ENCODE measurements at places on chromosomes 4 and X.

DNA sequence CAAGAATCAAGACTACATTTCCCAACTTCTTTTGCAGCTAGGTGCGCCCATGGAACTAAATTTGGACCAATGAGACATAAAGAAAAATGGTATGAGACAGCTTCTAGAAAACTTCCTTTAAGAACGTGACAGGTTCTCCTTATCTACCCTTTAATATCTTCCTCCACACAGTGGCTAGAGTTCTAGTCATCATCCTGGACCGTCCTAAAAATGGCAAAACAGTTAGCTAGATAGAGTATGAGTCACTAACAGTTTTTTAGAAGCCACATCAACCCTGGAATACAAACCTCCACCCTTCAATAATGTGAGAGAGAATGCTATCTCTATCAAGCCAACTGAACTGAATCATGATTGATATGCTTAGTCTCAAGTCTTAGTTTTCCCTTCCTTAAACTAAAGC lies 267.9 kb upstream of the SLC7A11 start:
- H3K27me3 ChIP-seq = no peaks in the 10 kb centered on the region
- H3K4me1 ChIP-seq = no peaks in the 10 kb centered on the region
- H3K36me3 ChIP-seq = no peaks in the 10 kb centered on the region
- no peak for DNase-seq
- no peak overlapping the region for H3K4me3 ChIP-seq

DNA sequence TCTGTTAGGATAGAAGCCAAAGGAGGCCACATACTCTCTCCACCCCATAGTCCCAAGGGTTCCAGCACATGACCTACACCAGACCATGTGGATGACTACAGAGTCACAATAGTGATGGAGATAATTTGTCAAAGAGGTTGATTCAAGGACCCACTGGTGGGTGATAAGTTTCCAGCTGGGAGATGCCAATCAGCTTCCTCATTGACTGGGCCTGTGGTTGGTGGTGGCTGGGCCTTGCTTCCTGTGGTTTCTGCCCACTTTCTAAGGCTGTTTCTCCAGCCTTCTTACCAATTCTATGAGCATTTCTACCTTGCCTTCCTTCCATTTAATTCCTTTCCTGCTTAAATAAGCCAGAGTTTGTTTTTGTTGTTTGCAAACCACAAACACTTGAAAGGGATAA lies 95.5 kb upstream of the CPEB2 start:
- no peak for DNase-seq
- no peak overlapping the region for H3K4me3 ChIP-seq
- H3K27ac ChIP-seq = no peak overlapping the region
- H3K4me1 ChIP-seq = no peaks in the 10 kb centered on the region
- H3K36me3 ChIP-seq = no peaks in the 10 kb centered on the region
- peaks cover 11% of the 10 kb centered on the region for H3K27me3 ChIP-seq

- peaks cover 9% of the 10 kb centered on the region for H3K4me1 ChIP-seq
- peak overlapping the region; percentile 99 for H3K27ac ChIP-seq
- no peaks in the 10 kb centered on the region for H3K36me3 ChIP-seq
- no peak for DNase-seq
- H3K27me3 ChIP-seq = peaks cover 4% of the 10 kb centered on the region
- H3K4me3 ChIP-seq = peak overlapping the region; percentile 94
Observed at GRCh38 chrX:68498044-68498507, 775 bp upstream of the YIPF6 start.

- peaks cover 59% of the 10 kb centered on the region for H3K4me1 ChIP-seq
- H3K27me3 ChIP-seq = no peaks in the 10 kb centered on the region
- DNase-seq = no peak
- H3K4me3 ChIP-seq = no peak overlapping the region
Observed at GRCh38 chr4:38062776-38063097, 102.5 kb downstream of the PTTG2 start.

- no peaks in the 10 kb centered on the region for H3K27me3 ChIP-seq
- no peak for DNase-seq
- no peak overlapping the region for H3K4me3 ChIP-seq
- H3K36me3 ChIP-seq = no peaks in the 10 kb centered on the region
- H3K27ac ChIP-seq = no peak overlapping the region
Observed at GRCh38 chr4:72312032-72312650, 256.9 kb downstream of the ADAMTS3 start.

GRCh38 chrX:38882894-38883626 lies 81.8 kb downstream of the MID1IP1 start:
- peaks cover 4% of the 10 kb centered on the region for H3K27me3 ChIP-seq
- no peaks in the 10 kb centered on the region for H3K36me3 ChIP-seq
- no peaks in the 10 kb centered on the region for H3K4me1 ChIP-seq
- DNase-seq = no peak
- no peak overlapping the region for H3K4me3 ChIP-seq
- H3K27ac ChIP-seq = no peak overlapping the region

DNA sequence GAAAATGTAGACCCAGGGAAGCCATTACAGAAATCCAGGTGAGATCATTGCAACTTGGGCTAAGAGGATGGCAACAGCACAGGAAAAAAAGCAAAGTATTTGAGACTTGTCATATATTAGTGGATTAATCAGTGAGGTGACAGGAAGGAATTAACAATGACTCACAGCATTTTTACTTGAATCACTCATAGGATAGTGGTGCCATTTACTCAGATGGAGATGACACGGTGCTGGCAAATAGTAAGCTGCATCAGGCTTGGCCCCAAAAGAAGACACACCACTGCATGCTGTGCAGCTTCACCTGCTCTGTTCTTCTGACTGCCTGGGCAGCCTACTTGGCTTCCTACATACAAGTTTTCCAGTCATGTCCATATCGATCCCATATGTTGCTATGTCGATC lies 144.8 kb downstream of the FRYL start:
- no peak overlapping the region for H3K4me3 ChIP-seq
- no peak overlapping the region for H3K27ac ChIP-seq
- no peaks in the 10 kb centered on the region for H3K4me1 ChIP-seq
- H3K27me3 ChIP-seq = no peaks in the 10 kb centered on the region

DNA sequence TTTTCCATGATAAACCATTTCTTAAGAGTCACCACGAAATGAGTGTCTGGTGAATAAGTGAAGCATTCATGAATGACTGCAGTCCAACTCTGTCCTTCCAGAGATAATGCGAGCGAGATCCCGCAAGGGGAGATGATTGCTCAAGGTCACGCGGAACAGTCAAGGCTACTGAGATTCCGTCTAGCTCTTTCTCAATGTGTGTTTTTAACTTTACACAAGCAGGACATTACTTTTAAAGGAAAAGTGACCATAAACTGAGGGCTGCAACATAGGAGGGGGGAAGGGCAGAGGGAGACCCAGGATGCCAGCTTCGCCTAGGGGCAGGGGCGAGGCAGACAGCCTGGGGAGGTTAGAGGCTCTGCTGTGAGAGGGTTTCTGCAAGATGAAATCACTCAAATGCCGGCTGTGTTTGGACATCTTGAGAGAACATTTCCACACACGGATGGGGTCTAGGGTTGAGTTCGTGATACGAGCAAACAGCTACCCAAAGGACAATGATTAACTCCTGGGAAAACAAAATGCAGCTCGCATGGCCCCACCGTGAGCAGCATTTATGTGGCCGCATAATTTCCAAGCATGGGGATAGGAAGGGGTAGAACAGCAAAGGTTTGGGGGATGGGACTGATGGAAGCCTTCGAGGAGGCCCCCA lies 23.8 kb upstream of the CCNQ start:
- no peaks in the 10 kb centered on the region for H3K36me3 ChIP-seq
- H3K27me3 ChIP-seq = peaks cover 34% of the 10 kb centered on the region
- peaks cover 20% of the 10 kb centered on the region for H3K4me1 ChIP-seq
- no peak overlapping the region for H3K27ac ChIP-seq
- no peak overlapping the region for H3K4me3 ChIP-seq

DNA sequence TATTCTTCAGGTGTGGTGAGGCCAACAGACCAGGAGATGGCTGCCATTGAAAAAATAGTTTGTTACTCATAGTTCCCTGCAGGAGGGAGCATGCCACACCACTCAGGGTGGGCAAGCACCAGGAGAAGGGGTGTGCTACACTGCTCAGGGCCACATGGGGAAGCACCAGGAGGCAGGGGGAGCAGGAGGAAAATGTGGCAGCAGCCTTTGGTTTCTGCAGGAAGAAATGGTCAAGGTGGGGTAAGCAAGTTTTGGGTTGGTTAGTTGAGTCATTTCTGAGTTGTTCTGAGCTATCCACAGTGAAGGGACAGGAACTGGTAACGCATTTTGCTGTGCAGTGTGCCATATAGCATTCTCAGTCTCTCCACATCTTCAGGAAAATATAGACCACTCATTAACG lies 23.8 kb downstream of the FGFBP1 start:
- no peak overlapping the region for H3K27ac ChIP-seq
- H3K36me3 ChIP-seq = no peaks in the 10 kb centered on the region
- H3K4me1 ChIP-seq = peaks cover 6% of the 10 kb centered on the region
- peaks cover 16% of the 10 kb centered on the region for H3K27me3 ChIP-seq
- no peak overlapping the region for H3K4me3 ChIP-seq

- H3K27ac ChIP-seq = no peak overlapping the region
- peaks cover 6% of the 10 kb centered on the region for H3K4me1 ChIP-seq
- no peak overlapping the region for H3K4me3 ChIP-seq
- H3K36me3 ChIP-seq = peaks cover 49% of the 10 kb centered on the region
- H3K27me3 ChIP-seq = peaks cover 7% of the 10 kb centered on the region
Observed at GRCh38 chr4:3517731-3518510, 14.3 kb downstream of the LRPAP1 start.

GRCh38 chr4:153112041-153112441 lies 92.2 kb upstream of the TRIM2 start:
- H3K27ac ChIP-seq = no peak overlapping the region
- no peak for DNase-seq
- H3K4me1 ChIP-seq = peaks cover 4% of the 10 kb centered on the region
- no peak overlapping the region for H3K4me3 ChIP-seq

GRCh38 chrX:82041034-82041433 lies 839.1 kb downstream of the SH3BGRL start:
- DNase-seq = no peak
- H3K27ac ChIP-seq = no peak overlapping the region

DNA sequence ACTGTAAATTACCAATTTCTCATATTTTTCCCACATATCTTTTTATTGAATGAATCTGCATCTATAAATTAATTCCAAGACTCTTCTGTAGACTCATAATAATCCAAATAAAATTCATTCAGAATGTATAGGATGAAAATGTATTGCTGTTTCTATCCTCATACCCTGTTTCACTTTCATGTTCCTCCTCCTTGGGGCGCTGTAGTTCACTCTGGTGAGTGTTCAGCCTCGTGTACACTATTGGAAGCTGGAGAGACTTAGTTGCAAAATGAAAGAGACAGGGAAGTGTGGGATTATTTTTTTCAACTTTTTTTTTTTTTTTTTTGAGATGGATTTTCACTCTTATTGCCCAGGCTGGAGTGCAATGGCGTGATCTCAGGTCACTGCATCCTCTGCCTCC lies 296.1 kb downstream of the TLL1 start:
- H3K27me3 ChIP-seq = no peaks in the 10 kb centered on the region
- H3K27ac ChIP-seq = no peak overlapping the region
- no peaks in the 10 kb centered on the region for H3K4me1 ChIP-seq
- DNase-seq = peak; percentile 4

DNA sequence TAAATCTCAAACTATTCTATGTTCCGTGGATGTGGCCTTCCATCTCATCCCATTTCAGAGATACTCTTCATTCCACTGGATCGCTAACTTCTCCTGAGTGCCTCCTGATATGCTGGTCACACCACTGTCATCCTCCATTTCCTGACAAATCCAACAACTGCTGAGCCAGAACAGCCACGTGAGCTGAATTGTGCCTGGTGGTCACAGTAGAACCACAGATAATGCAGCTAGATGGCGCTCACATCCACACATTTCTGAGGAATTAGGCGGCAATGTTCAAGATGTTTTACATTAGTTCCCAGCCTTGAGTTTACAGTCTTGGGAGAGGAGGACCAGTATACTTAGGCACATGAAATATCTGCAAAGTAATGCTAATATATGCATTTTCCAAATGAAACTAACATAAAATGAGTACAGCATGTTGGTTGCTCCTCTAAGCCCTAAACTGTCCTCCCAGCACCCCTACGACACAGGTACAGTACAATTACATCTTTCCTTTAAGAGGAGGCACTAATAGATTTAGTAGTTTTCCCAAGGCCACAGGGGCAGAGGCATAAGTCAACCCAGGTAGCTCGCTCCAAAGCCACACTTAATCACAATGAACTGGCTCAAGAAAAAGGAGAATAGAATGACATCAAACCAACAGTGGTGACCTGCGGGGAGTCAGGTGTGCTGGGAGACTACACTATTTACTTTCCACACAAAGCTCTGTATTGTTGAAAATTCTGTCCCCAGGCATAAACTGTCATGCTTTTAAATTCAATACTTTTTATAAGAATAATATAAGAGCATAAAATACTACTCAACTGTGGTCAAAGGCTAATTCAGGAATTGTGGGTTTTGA lies 134.2 kb downstream of the CHIC2 start:
- H3K27me3 ChIP-seq = peaks cover 10% of the 10 kb centered on the region
- DNase-seq = peak; percentile 59
- H3K36me3 ChIP-seq = no peaks in the 10 kb centered on the region
- H3K27ac ChIP-seq = no peak overlapping the region

DNA sequence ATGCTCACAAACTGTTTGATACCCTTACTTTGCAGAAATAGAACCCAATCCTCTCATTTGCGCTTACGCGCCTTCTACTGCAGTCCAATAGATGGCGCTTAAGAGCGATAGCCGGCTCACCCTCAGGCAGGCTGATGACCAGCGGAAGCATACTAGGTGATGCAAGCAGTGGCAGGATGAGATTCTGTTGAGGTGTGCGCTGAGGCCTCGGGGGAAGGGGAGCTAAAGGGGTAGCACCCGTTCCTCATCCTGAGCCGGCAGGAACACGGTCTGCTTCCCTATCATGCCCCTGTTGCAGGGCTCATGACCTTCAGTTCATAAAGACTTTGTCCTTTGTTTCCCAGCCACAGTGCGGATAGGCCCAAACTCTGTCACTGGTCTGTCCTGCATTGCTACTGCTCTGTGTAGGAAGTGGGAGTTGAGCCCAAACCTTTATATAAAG lies 628.9 kb downstream of the TLL1 start:
- no peaks in the 10 kb centered on the region for H3K4me1 ChIP-seq
- peak; percentile 53 for DNase-seq
- no peaks in the 10 kb centered on the region for H3K36me3 ChIP-seq
- peaks cover 4% of the 10 kb centered on the region for H3K27me3 ChIP-seq
- H3K4me3 ChIP-seq = no peak overlapping the region

- peaks cover 12% of the 10 kb centered on the region for H3K4me1 ChIP-seq
- DNase-seq = peak; percentile 40
- no peak overlapping the region for H3K27ac ChIP-seq
- peaks cover 54% of the 10 kb centered on the region for H3K27me3 ChIP-seq
- H3K4me3 ChIP-seq = peak overlapping the region; percentile 91
Observed at GRCh38 chr4:127783026-127783769, 1.1 kb downstream of the HSPA4L start.
